ENCODE measurements at places on chromosomes 6 and 20.
A peak's percentile ranks its signal among the peaks of the same experiment; 100 is the strongest.

- no peak for DNase-seq
These were observed 261.1 kb upstream of the CITED2 start for GRCh38 chr6:139635401-139636130.

DNA sequence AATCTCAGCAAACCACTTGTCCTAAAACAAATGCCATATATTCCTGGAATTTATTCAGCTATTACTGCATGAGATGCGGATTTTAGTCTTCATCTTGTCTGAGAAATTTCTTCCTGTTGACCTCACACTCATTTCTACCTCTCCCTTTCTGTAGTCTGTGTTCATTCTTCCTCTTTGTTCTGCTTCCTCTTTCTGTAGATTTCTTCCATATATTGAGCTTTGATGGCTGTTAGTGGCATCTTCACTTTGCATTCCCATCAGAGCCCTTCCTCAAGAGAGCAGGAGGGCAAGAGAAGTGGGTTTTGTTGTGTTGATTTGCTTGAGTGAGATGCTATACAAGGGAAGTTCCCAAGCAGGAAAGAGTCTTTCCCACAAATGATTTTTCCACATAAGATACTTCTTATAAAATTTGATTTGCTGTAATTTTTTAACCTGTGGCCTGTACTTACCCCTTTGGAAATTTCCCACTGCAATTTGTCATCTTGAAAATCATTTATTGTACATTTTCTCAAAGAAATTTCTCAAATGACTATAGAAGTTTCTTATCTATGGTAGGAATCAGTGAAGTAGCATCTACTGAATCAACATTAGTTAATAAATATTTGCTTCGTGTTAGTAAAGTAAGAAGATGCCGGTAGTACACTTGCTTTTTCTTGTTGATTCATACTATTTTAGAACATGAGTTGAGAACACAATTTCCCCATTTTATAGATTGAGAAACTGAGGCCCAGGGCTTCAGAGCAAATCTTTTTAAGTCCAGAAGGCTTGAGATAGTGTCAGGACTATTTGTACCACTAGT lies 43.8 kb downstream of the MAP3K4 start:
- no peak for DNase-seq

DNA sequence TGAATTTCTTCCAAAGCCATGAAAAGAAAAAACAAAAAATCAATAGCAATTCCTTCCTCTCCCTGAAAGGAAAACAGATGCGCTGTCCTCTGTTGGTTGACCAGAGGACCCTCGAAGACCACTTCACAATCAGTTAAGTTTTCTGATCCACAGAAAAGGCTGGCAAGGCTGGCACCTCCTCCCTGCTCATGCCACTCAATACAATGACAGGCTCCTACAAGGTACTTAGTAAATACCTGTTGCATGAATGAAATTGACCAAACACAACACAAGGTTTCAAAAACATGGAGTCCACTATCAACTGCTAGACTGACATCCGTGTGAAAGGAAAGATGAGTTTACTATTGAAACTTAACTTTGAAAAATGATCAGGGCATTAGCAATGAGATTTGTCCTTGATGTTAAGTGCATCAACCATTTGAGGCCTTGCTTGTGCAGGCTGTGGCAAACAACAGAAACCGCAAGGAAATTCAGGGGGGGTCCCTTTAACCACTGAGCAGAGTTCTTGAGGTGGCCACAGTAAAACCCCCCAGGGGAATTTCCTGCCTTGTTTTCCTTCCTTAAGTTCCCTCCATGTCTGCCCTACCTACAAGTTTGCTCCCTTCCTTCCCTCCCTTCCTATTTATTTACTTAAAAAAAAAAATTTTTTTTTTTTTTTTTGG lies 27.9 kb upstream of the RTF2 start:
- DNase-seq = no peak

- DNase-seq = no peak
These were observed 950 bp downstream of the PEDS1 start for GRCh38 chr20:50152394-50153152.

GRCh38 chr6:113276601-113277000 lies 580.5 kb upstream of the MARCKS start:
- peak; percentile 10 for DNase-seq

DNA sequence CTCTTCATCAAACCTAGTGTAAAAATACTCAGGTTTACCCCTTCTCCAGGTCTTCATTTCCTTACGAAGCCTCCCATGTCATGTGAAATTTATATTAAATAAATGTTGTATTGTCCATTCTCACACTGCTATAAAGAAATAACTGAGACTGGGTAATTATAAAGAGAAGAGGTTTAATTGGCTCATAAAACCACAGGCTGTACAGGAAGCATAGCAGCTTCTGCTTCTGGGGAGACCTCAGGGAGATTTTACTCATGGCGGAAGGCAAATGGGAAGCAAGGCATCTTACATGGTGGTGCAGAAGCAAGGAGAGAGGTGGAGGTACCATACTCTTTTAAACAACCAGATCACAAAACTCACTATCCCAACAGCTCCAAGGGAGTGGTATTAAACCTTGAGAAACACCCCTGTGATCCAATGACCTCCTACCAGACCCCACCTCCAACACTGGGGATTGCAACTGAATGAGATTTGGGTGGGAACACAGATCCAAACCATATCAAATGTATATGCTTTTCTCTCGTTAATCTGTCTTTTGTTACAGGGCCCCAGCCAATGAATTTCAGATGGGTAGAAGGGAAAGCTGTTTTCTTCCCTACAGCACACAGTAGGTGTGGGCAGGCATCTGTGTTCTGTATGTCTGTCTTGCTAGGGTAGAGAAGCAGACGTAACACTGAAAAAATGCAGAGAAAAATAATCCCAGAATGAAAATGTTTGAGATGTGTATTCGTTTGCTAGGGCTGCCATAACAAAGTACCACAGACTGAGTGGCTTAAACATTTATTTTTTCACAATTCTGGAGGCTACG lies 88.0 kb upstream of the BTN3A2 start:
- no peak for DNase-seq

GRCh38 chr6:143009851-143010250 lies 50.8 kb upstream of the AIG1 start:
- DNase-seq = no peak

DNA sequence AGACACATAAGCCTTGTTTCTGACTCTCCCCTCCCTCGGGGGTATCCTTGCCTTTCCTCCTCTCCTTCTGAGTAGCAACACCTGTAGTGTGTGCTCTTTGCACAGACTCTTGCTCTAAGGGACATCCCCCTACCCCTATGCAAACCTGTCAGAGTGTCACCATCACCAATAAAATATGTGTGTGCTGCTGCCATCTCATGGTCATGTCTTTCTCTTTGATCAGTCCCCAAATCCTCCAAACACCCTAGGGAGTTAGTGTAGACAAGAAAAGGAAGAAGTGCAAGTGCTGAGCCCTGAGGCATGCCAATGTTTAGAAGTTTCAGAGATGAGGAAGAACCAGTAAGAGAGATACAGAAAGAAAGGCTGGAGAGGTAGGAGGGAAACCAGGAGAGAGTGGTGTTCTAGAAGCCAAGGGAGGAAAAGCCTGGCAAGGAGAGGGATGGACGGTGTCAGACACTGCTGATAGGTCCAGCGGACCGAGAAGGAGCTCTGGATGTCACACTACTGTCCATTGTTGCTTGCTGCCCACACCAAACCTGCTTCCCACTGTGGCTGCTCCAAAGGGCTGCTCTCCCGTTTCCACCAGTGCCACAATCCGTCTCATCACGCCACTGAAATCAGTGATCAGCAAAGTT lies 16.4 kb downstream of the TRMT6 start:
- DNase-seq = peak; percentile 56

DNA sequence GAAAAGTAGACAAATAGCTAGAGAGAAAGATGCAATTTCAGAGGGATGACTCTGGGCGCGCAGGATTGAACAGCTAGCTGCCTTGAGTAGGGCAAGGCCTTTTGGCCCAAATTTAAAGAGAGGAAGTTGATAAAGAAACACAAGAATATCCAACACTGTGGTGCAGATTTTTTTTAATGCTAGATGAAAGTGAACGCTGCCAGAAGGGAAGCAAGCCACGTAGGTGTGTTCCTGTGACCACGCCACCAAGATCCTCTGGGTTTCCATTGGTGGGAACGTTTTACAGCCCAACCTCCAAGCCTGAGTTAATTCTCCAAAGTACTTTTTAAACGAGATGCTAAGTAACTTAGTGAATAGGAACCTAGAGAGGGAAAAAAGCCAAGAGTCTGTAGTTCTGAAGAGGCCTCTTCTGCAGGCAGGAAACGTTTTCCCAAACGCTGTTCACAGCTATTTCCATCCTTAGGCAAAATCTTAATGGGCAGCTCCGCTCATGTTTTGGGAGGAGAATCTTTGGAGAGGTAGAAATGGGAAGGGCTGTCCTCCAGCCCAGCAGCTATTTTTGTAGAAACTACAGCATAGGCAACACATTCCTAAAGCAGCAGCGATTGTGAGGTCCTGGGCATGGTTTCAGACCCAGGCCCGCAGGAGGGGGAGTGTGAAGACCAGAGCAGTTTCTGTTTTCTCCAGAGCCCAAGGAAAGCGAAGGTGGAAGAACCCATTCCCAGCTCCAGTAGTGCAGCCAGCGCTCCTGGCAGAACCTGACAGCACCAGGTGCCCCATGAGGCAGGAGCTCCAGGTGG lies 8.2 kb downstream of the LY86 start:
- no peak for DNase-seq

- no peak for DNase-seq
These were observed 230.2 kb downstream of the PTPRK start for GRCh38 chr6:128290221-128290620.

DNA sequence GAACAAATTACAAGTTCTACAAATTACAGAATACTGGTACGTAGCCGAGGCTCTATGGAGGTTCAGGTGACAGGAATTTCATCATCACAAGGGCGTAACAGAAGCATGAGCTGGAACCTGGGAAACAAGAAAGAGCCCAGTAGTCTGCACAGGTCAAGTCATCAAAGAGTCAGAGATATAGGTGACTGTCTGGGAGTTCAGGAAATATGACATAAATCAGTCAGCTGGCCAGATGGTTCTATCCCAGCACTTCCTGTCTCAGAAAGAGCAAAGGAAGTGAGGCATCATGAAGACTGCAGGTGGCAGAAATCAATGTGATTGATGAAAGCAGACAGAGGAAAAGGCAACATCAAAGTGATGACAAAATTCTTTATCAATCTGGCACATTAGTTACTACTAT lies 23.3 kb downstream of the MYCT1 start:
- peak; percentile 17 for DNase-seq

DNA sequence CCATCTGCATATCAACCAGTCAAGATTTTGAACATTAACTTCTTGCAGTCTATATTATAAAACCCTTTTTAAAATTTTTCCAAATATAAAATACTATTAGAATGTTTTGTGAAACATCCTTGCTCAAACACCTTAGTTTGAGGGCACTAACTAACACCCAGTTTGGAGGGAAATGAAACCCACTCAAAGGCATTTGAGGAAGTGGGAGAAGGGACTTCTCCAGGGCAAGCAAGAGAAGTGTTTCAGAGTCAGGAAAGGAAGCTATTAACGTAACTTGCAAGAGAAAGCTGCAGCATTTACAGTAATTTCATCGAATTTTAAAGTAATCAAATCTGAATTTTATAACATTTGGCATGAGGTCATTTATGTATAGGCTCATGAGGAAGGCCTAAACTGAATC lies 21.3 kb downstream of the MTFR2 start:
- no peak for DNase-seq

DNA sequence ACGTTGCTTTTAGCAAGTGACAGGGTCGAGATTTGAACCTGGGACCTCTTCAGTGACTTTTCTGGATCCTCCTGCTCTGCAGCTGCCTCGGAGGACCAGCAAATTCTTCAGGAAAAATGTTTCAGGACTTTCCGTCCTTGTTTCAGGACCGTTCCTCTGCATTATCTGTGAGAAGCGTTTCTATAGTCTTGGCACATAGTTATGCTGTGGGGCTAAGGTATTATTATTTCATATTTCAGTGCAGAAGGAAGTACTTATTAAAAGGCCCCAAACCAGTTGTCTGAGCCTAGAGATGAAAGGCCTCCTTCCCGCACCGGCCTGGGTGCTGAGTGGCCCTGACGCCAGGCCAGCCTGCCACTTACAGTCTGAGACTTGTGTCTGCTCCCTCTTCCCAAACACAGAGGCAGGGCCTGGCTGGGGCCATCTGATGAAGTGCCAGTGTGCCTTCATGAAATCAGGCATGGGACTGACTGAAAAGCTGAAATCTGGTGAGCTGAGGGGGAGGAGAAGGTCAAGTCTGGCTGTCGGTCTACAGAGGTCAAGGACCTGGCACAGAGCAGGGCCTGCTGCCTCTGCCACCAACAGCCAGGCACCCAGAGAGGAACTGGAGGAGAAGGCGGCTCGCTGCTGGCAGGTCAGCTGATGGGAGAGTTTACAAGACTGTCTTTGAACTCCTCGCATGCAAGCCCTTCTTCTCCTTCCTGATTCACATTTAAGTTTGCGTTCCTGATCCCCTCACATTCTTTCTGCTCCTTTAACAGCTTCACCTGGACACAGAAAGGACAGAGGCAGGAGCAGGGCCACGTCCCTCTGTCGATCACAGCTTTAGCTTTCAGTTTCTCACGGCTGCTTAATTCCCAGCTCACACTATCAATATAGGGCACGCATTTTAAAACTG lies 8.9 kb upstream of the QKI start:
- DNase-seq = no peak

GRCh38 chr6:35610830-35611229 lies 77.9 kb downstream of the FKBP5 start:
- no peak for DNase-seq

- DNase-seq = no peak
These were observed 87.7 kb downstream of the TFAP2C start for GRCh38 chr20:56716806-56717205.

DNA sequence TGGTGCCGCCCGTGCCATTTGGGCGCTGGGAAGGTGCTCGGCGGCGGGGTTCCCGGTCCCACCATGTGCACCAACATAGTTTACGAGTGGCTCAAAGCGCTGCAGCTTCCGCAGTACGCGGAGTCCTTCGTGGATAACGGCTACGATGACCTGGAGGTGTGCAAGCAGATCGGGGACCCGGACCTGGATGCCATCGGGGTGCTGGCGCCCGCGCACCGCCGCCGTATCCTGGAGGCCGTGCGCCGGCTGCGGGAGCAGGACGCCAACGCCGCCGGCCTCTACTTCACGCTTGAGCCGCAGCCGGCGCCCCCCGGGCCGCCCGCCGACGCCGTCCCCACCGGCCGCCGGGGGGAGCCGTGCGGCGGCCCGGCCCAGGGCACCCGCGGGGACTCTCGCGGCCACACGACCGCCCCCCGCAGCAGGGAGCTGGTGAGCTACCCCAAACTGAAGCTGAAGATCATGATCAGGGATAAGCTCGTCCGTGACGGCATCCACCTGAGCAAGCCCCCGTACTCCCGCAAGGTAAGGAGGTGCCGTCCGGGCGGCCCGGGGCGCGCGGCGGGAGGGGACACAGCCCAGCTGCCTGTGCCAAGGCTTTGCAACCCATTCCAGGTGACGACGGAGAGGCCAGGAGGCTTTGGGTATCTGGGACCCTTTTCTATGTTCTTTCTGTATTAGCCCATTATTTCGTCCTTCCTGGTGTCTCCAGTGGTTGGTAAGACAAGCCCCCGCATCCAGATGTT lies 547 bp downstream of the SAMD5 start:
- peak; percentile 33 for DNase-seq

DNA sequence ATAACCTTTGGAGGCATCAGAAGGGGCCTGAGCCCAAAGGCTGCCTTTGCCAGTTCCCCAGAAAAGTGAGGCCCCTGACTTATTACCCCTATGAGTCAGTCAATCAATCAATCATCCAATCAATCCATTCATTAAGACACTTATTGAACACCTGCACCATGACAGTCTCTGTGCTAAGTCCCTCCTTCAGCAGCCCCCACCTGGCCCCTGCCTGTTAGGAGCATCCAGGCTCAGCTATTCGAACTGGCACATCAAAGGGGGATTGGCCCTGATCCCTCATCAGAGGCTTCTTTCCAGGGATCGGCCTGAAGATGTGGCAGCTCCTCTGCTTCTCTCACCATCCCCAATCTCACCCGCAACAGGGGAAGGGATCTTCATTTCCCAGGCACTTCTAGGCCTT lies 27.7 kb upstream of the VEGFA start:
- no peak for DNase-seq

- DNase-seq = no peak
These were observed 50.5 kb downstream of the BMP7 start for GRCh38 chr20:57215826-57216471.

Data from A673 (cell line).